Mesothelial cell of epicardium (in vitro differentiated cells): ENCODE measurements at places on chromosomes 6 and 20. TPM values are rescaled to one million over a fixed set of nuclear protein-coding genes. Genes with fewer than 3 reads are reported as not detected.

DNA sequence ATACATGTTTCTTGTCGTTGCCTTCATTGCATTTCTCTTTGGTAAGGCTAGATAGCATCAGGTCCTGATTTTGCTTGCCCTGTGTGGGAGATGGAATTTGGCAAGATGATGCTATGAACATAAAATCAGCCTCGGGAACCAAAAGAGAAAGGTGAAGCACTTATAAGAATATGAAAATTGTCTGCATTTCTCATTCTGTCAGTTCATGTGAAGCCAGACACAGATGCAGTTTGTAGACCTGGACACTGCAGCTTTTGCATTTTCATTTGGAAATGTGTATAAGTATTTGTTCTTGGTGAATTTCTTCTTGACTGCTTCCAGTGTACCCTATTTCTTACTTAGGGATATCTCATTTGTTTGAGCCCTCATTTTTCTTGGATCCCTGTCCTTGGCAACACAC is 1.3 kb downstream of the YWHAB start:
- no peak for DNase-seq

GRCh38 chr6:54248994-54249393 is 59.2 kb upstream of the TINAG start:
- no peak for DNase-seq

DNA sequence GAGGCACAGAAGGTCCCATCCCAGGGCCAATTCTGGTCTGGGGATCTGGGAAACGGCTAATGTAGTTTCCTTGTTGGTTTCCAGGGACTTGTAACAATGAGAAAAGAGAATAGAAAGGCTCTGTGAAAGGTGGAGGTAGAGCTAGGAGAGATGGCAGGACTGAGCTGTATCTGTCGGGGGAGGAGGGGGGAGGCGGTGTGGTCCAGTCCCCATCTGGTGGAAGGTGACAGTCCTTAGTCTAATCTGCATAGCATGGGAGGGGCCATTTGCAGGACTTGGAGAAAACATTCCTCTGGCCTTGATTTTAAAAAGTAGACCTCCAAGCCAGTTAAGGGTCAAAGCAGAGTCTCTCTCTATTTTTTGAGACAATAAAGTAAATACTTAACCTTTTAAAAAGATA is 137.1 kb downstream of the DNAH8 start:
- no peak for DNase-seq

GRCh38 chr6:80148220-80148619 is 41.7 kb downstream of the BCKDHB start:
- no peak for DNase-seq

- DNase-seq, result no peak
These were observed 123.6 kb downstream of the ISM1 start for GRCh38 chr20:13344671-13345070.

DNA sequence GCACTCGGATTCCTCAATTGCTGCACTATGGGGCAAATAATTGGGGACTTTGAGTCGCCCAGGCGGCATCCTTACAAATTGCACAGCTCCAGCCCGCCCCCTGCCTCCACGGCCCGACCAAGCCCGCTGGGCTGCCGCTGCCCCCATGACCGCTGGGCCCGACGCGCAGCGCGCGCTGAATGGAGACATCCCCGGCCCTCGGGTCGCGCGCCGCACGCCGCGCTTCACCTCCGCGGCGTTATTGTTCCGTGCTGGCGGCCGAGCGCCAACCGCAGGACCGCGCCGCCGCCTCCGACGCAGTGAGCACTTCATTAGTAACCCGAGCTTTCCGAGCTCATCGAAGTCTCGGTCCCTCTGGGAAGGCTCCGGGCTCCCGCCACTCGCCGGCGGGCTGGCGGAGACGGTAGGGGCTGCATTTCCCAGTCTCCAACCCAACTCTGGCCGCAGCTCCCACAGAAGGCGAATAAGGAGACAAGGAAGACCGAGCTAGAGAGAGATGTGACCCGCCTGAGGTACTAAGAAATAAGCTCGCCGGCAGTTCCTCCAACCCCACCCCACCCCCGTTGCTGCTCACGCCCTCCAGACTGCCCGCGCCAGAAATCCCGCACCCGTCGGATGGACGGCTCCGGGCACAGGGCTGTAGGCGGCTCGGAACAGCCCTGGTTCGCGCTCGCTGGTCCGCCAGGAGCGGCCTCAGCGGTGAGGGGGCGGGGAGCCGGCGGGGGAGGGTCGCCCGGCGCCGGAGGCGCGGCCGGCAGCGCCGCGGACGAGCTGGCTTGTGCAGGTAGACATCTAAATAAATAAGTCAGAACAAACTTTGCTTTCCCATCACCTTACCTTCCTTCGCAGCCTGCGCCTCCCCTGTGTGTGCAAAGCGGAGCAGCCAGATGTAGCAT is 703 bp downstream of the EPHA7 start:
- DNase-seq, result peak; percentile 33

- DNase-seq, result no peak
These were observed 7.3 kb upstream of the LBP start for GRCh38 chr20:38338849-38339520.

GRCh38 chr6:30441171-30441570 is 48.1 kb upstream of the HLA-E start:
- no peak for DNase-seq

DNA sequence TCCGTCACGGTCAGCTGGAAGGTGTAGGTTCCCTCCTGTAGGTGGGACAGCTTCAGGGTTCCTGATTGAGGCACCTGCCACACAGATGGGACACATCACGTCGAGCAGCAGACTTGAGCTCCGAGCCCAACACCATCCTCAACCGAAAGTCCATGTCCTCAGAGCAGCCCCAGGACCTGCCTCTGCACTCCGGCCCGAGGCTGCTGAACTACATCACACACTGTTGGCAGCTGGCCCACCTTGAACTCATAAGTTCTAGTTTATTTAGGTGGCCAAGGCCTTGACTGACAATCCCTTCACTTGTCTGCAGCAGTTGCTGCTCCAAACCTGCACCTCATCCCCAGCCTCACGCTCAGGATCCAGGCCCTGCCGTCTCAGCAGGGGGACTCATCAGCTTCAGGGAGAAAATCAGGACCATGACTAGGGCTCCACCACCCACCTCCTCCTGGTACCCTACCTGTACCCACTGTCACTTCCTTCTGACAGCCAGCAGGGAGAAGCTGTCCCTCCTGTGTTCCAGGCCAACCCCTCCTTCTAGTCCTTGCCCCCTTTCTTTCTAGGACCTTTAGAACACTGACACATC is 21.0 kb downstream of the LRP11 start:
- no peak for DNase-seq

- no peak for DNase-seq
These were observed 199.7 kb downstream of the TBXT start for GRCh38 chr6:165967810-165968407.

GRCh38 chr6:79802657-79803300 is 144.6 kb downstream of the ELOVL4 start:
- no peak for DNase-seq

DNA sequence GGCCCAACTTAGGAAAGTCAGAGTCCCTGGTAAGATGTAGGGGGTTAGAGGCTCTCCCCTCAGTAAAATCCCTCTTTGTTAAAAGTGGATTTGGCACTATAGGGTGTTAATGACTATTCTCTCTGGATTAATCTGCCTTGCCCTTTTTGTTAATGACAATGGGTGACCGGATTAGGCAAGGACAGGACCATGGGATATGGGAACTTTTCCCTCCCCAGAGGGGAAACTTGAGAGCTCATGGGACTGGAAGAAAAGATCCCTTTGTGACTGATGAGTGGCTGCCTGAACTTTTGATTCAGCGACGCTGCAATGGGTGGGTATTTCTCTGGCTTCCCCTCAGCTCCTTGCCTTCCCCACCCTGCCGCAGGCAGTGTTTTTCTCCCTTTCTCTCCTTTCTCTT is 12.2 kb upstream of the TAAR9 start:
- DNase-seq, result no peak

- no peak for DNase-seq
These were observed 44.8 kb upstream of the FABP7 start for GRCh38 chr6:122734529-122735395.

- no peak for DNase-seq
These were observed 206.0 kb upstream of the PREP start for GRCh38 chr6:105608711-105609374.

DNA sequence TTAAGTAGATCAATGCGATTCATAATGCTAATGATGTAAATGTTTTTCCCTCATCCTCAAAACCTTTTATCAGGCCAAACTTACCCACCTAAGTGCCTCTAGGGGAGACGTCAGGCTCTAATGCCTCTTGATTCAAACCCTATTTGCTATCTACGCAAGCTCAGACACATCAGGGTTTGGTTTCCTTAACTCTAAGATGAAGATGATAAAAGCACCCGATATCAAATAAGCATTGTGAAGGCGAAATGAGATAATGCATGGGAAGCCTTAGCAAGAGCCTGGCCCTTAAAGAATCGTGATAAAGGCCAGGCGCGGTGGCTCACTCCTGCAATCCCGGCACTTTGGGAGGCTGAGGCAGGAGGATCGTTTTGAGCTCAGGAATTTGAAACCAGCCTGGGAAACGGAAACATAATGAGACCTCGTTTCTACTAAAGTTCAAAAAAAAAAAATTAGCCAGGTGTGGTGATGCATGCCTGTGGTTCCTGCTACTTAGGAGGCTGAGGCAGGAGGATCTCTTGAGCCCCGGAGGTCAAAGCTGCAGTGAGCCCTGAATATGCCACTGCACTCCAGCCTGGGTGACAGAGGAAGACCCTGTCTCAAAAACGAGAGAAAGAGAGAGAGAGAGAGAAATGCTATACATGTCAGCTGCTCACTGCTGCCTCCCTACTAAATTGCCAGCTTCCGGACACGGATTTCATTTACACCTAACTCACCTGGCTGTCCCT is 13.5 kb downstream of the CNKSR3 start:
- DNase-seq, result no peak

DNA sequence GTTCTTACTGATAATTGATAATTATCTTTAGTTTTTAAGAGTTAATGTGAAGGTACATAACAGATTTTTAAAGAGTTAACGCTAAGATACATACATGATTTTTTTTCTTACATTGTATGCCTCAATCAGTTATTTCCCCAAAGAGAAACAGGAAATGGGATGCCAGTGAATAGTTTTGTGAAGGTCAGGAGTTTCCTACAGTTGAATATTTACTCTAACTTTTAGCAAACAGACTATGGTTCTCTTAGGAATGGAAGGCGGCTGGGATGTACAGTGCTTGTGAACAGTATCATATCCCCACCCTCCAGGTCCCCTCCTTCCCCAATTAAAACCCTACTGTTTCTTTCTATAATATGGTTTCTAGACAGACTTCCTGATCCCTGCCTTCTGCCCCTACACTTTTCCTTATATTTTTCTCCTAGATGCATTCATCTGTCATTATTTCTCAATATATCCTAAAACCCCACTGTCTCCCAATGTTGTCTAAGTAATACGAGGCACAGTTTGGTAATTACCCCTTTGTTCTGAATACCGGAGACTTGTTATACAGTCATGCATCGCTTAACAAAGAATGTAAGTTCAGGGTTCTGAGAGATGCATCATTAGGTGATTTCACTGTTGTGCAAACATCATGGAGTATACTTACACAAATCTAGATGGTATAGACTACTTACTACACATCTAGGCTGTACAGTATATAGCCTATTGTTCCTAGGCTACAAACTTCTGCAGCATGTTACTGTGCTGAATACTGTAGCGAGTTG is 29.2 kb downstream of the SLC35A1 start:
- DNase-seq, result no peak

- DNase-seq, result no peak
These were observed 249.8 kb downstream of the ARHGAP18 start for GRCh38 chr6:129460221-129460620.

GRCh38 chr6:24969343-24969860 is 33.6 kb upstream of the RIPOR2 start:
- no peak for DNase-seq

DNA sequence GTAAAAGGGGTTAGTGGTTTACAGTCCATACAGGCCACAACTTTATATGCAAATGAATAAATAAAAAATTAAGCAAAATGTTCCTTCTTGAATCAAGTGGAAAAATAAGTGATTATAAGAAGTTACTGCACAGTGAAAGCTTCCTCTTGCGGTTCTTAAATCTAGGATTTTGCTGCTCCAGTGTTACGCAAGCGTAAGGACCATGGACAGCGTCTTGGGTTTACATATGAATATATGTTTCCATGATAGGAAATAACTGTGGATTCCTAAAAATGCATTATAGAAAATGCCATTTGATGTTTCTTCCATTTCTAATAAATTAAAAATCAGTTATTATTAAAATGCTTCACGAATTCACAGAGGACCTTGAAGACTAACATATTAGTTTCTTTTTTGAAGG is 176.6 kb upstream of the POU3F2 start:
- peak; percentile 74 for DNase-seq

GRCh38 chr6:120055071-120055470 is 705.5 kb upstream of the MAN1A1 start:
- DNase-seq, result no peak

DNA sequence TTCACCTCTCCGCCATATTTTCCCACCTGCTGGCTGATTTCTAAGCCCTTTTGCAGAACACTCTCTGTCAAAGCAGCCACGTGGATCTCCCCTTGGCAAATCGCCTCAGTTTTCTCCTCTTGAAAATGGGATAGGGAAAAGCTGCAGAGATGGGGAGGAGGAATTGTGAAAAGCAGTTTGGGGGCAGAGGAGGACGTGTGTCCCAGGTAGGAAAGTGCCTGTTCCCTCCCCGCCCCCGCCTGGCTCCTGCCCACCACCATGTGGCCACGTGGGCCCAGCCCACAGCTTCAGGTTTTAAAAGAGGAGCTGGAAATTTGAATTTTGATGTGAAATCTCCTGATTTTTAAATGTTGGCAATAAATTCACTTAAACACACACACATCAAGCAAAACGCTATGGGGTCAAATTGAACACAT is 3.6 kb upstream of the CEBPB start:
- DNase-seq, result no peak

DNA sequence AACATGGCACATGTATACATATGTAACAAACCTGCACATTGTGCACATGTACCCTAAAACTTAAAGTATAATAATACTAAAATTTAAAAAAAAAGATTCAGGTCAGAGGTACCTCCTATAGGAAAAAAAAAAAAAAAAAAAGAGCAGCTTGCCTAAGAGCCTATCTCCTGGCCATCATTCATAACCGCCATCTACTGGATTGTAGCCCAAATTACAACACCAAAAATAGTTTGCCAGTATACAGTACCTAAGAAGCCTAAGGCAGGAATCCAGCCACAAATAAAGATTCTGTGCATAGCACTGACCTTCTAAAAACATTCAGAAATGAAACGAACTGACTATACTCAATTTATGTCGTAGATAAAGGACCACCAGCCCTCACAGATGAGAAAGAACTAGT is 438.4 kb upstream of the ADGRB3 start:
- DNase-seq, result no peak

DPPA5 gene
- not detected in 3 replicates for total RNA-seq

GMPR gene
- total RNA-seq, result 4.0 to 5.2 TPM (median 4.3 TPM) in 3 replicates

HUS1B gene
- total RNA-seq, result 1.0 to 1.7 TPM (median 1.3 TPM) in 3 replicates

HLA-DMA gene
- total RNA-seq, result 1.7 to 2.1 TPM (median 2.0 TPM) in 3 replicates

JPH2 gene
- 3.4 to 4.2 TPM (median 3.5 TPM) in 3 replicates for total RNA-seq

FAM162B gene
- 1.1 to 1.9 TPM (median 1.7 TPM) in 3 replicates for total RNA-seq

TAP2 gene
- total RNA-seq, result 22.9 to 24.2 TPM (median 23.6 TPM) in 3 replicates

MMP24 gene
- total RNA-seq, result 0.99 to 1.3 TPM (median 1.1 TPM) in 3 replicates

RAET1E gene
- not detected in 3 replicates for total RNA-seq

BFSP1 gene
- total RNA-seq, result 5.2 to 5.8 TPM (median 5.7 TPM) in 3 replicates

HTR1E gene
- total RNA-seq, result 0.58 to 0.90 TPM (median 0.82 TPM) in 3 replicates

GDAP1L1 gene
- total RNA-seq, result 0.16 to 0.54 TPM (median 0.40 TPM) in 3 replicates

MLIP gene
- total RNA-seq, result 0.27 to 1.0 TPM (median 0.78 TPM) in 3 replicates

TCP11 gene
- 0.20 to 0.24 TPM (median 0.20 TPM) in 3 replicates for total RNA-seq
